Nucleus accumbens (tissue), 56 donors: ENCODE measurements at places on chromosomes 3 and 15.

DNA sequence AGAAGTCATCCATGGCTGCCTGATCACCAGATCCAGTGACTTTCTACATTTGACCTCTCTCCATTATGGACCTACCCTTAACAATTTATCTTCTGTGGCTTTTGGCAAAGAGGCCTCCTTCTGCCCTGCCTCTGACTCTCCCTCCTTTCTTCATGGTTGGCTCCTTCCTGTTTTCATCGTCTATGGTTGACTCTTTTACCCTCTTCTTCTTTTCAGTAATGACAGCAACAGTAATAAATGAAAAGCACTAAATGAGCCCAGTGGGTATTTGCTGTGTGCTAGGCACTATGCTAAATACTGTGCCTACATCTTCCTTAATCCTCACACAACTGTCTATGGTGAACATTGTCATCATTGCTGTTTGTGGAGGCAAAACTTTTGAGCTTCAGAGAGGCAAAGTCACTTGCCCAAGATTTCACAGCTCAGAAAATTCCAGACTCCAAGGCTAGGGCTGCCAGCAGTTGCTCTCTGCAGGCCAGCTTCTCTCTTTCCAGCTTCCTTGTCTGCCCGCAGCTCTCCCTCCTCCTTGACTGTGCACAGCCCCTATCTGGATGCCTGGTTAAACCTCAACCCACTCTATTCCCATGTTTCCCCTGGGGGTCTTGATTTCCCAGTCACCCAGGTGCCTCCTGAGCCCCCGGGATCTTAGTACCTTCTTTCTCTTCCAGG lies 24.6 kb downstream of the ITPR1 start:
- DNase-seq, result no peak

DNA sequence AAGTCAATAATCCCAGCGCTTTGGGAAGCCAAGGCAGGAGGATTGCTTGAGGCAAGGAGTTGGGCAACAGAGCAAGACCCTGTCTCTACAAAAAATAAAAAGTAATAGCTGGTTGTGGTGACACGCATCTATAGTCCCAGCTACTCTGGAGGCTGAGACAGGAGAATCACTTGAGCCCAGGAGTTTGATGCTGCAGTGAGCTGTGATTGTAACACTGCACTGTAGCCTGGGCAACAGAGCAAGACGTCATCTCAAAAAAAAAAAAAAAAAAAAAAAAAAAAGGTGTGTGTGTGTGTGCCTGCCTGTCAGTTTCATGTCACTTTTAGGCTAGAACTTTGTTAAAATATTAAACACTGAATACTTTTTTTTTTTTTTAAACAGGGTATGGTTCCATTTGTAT lies 28.4 kb downstream of the DNAJC19 start:
- DNase-seq, result no peak

- no peak for DNase-seq
Observed at GRCh38 chr3:48039487-48040190, 23.4 kb upstream of the MAP4 start.

DNA sequence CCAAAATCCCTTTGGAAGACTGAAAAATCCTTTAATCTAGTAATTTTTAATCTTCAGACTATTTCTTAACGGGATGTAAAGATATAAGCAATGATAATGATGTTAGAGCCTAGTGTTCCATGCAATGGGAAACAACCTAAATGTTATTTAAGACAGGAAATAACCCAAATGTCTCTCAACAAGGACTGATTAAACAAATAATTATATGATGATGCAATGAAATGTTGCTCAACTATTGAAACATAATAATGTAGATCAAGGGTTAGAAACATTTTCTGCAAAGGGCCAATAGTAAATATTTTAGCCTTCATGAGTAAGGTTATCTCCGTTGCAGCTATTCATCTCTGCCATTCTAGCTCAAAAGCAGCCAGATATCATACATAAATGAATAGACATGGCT lies 275.4 kb downstream of the NEK10 start:
- no peak for DNase-seq

GRCh38 chr3:161239700-161240099 lies 18.6 kb downstream of the NMD3 start:
- no peak for DNase-seq

DNA sequence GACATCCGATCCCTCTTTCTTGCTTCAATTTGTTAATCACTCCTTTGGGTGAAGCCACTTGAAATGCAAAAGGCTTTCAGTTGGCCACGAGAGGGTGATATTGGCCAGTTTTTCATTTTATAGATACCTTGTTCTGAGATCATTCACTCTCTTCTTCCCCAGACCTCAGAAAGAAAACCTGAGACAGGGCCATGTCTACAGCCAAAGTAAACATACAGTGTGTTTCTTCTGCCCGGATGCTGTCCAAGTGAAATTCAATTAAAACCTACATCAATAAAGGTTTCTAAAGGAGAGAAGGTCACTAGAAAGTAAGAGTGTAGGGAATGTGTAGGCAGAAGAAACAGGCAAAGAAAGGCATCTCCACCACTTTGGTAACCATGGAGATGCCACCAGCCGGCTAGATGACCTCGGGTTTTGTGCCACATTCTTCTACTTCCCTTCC lies 39.5 kb upstream of the FMN1 start:
- no peak for DNase-seq

- no peak for DNase-seq
Observed at GRCh38 chr15:68097029-68097428, 42.9 kb downstream of the PIAS1 start.

DNA sequence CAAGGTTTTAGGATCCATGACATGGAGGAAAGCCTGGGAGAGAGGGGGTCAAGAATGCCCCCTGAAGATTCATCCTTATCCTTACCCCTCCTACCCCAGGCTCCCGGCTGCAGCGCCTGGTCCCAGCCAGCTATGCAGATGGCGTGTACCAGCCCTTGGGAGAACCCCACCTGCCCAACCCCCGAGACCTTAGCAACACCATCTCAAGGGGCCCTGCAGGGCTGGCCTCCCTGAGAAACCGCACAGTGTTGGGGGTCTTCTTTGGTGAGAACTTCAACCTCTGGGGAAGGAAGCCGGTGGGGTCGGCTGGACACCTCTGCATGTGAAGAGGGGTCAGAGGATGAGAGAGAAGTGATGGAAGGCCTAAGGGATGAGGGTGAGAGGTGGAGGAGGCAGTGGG lies 4.3 kb downstream of the DUOX1 start:
- no peak for DNase-seq

DNA sequence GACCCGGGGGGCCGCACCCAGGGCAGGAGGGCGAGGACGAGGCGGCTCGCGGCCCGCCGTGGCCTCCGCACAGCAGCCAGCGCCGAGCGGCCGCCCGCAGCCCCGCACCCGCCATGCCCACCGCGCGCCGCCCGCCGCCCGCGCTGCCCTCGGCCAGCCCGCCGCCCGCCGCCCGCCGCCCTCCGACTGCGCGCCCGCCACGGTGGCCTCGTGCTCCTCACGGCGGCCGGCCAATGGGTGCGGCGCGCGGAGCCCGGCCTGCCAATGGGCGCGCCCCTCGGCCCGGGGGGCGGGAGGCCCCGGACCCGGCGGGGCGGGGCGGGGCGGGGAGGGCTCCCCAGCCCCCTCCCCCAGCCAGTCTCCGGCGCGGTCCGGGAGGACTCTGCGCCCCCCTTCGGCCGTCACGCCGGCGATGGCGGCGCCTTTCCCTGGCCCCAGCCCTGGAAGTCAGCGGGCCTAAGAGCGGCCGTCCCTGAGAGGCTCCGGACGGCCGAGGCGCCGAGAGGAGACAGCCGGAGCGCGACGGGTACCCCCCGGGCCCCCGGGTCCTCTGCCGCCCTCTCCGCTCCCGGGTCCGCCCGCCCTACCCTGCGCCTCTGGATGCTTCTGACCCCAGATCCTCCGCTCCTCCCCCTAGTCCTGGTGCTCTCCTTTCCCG lies at the start of gene NT5DC2:
TSS of gene NT5DC2 (minus strand) at position 235 of the 658 bp plus-strand sequence. CDS start at position 115, 120 bp downstream.
- peak; percentile 53 for DNase-seq

DNA sequence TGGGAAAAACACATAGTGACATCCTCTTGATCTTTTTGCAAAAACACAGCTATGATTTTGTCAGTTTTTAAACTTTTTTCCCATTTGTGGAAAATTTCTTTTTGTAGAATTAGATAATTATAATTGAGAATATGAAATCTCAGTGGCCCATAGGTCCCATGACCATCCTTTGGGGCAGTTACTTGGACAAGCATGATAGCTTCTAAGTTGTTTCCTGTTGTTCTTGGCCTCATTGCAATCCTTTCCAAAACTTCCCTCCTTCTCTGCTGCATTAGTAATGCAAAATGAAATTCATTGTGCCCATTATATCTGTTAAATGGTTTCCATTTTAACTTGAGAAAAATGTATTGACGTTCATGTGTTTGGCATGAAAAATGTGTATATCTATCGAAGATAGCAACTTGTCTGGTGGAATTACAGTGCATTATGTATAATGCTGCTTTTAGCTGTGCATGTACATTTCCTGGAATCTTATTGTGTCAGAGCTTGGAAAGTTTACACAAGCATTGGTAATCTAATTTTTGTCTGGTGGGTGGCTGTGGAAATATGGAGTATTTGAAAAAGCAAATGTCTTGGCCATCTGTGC lies 70.0 kb downstream of the MDFIC2 start:
- DNase-seq, result no peak

GRCh38 chr15:101499863-101500713 lies 10.6 kb upstream of the PCSK6 start:
- DNase-seq, result no peak
